ENCODE measurements at places on chromosomes 16 and 17.

GRCh38 chr16:19389246-19389645, 28.4 kb upstream of the TMC5 start:
- DNase-seq: peak; percentile 67

GRCh38 chr17:42475121-42475520, 16.4 kb downstream of the ATP6V0A1 start:
- DNase-seq: no peak

GRCh38 chr17:74235911-74236371, 22.6 kb downstream of the TTYH2 start:
- DNase-seq: no peak

GRCh38 chr16:67967183-67967957, 1.1 kb downstream of the SLC12A4 start:
- peak; percentile 50 for DNase-seq

DNA sequence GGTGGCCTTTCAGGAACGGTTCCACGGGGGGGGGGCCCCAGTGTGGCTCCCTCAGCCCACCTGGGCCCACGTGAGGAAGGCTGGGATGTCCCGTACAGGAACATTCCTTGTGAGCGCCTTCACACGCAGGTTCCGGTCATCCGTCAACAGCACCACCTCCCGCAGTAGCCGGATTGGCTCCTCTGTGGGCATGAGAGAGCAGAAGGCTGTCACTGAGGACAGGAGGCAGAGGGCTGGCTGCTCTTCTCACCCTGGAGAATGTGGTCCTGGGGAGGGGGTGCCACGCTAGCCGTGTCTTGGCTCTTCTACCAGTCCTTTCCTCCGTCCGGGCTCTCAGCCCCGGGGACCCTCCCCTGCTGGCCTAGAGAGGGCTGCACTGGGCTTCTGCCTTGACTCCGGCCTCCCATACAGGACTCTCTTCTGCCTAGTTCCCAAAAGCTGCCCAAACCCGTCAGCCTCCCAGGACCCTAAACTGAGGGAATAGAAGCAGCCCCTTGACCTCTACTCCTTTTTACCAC, 6.6 kb downstream of the HIC1 start:
- no peak for DNase-seq

DNA sequence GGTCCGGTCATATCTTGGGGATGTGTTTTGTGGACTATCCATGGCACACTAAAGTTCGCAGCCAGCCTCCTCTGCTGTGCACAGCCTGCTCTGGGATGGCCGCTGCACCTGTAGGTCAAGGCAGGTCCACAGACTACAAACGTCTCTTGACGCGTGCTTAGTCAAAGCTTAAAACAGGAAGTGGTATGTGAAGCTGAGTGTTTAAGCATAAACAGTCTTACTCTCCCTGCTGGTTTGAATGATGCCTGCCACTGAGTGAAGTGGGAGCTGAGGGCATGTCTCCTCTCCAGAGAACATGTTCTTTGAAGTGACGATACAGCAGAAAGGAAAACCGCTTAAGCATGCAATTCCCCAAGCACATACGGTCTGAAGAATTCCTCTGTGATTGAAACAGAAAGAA, 365.6 kb downstream of the SLC39A11 start:
- peak; percentile 67 for DNase-seq

GRCh38 chr16:62036802-62037135, 531 bp upstream of the CDH8 start:
- DNase-seq: no peak

DNA sequence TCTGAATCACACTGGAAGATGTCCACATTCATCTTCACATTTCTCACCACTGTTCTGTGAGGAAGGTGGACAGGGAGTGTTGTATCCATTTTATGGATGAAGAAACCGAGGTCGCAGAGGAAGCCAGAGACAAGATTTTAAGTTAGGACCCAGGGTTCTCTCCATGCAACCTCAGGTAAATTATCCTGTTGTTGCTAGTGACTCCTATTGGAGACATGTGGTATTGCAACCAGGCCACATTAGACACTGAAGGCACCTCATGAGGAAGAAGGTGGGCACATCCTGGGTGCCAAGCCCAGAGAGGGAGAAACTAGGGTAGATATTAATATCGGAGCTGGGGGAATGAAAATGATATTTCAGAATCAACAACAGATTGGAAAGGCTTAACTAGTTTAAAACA, 8.5 kb upstream of the WNT9B start:
- no peak for DNase-seq

- DNase-seq: no peak
These were observed 1.6 kb upstream of the DOC2B start for GRCh38 chr17:183021-183420.

DNA sequence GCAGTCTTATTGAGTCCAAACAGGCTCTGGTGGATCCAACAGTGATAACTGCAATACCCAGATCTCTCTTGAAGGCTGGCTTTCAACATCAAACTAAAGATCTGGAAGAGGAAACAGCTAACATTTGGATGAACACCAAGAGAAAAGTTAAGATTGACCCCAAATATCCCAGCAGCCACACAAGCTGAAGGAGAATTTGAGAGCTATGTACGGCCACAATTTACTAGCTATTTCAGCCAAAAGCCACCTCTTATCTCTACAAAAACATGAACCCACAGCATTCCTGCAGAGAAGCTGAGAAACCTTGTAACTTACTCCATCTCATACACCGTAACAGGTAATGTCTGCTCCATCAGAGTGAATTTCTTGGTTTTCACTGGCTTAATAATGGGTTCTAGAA, 14.3 kb downstream of the EFTUD2 start:
- DNase-seq: no peak

DNA sequence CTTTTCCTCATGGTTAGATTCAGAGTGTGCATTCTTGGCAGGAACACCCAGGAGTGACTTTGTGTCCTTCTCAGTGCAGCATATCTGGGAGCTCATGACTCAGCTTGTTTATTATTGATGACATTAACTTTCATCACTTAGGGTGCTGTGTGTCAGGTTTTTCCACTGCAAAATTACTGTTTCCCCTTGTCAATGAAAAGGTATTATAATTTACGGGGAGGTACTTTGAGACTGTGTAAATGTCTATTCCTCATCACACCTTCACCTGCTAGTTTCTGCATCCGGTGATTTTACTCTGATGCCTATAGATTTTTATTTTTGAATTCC, 50.5 kb downstream of the WWP2 start:
- DNase-seq: no peak

GRCh38 chr16:1597154-1597553, 14.7 kb downstream of the IFT140 start:
- DNase-seq: no peak

GRCh38 chr17:58352596-58353388, 791 bp upstream of the SUPT4H1 start:
- peak; percentile 66 for DNase-seq

- DNase-seq: no peak
These were observed 25.0 kb downstream of the CBFA2T3 start for GRCh38 chr16:88951989-88952388.

DNA sequence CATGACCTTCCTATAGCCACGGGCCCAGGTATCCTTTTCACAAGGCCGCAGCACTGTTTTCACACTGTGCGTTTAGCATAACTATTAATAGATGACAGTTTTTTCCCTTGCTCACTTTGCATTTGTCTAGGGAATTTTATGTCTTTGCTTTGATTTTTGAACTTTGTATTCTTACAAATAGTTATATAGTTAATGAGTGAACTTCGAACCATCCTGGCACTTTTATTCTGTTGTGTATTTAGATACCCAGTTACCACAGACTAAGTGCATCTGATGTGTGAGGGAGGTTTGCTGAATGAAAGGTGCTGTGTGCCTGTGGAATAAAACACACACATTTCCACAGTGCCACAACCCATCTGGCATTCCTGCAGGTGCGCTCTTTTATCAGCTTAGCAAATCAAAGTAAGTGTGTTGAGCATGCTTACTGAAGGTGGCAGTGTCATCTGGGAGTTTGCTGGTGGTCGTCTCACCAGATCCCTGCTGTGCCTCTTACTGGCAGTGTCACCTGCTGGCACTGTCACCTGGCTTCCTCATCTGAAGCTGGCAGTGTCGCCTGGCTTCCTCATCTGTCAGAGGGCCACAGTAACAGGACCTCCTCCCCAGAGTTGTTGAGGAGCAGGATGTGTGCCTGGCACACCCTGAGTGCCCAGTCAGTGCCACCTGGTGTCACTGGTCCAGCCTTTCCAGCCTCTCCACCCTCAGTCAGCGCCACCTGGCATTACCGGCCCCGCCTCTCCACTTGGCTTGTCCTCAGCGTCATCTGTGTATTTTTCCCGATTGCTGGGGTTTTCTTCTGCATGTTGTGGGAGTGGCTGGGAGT, 37.6 kb downstream of the USP10 start:
- no peak for DNase-seq

GRCh38 chr17:50836826-50837225, 1.4 kb downstream of the WFIKKN2 start:
- DNase-seq: no peak

GRCh38 chr17:72422505-72423285, 301.9 kb downstream of the SOX9 start:
- DNase-seq: peak; percentile 48

DNA sequence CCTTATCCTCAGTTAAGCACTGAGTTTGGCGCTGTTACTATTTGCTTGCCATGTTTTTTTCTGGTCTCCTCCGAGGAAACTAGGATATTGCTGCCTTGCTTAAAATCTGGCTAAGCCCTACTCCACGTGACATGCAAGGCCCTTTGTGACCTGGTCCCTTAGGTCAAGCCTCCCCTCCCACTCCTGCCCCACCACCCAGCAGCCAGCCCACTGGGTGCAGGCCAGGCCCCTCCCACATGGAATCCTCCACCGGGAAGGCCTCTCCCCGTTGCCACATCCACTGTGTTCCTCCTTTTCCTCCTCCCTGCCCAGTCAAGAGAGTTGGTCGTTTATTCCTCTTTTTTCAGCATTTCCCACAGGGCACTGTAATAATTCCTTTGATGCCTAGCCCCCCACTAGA, 16.2 kb downstream of the PSMD3 start:
- no peak for DNase-seq

DNA sequence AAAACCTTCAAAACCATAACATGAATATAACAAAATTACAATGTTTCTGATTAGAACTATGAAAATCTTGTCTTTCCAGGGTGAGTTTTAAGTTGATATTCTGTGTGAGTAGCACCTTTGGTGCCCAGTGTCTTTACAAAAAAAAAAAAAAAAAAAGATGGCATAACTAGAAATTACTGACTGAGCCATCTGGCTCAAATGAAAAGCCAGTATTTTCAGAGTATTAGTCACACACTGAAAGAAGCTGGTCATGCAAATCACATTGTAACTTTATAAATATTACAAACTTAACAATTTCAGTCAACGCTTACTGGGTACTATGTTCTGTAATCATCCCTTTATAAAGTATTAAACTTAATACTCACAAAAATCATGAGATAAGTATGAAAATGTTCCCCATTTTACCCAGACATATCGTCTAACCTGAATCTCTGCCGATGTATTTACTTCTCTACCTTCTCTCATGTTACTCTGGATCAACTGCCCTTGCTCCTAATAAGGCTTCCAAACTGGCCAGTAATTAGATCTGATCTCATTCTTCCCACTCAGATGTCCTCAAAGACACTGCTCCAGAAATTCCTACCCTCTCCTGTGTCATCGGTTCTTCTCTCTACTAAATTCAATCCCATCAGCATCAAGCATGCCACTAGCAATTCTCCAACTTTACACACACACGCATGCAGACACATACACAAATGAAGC, 25.4 kb downstream of the UBE2G1 start:
- no peak for DNase-seq

- DNase-seq: no peak
These were observed 68.9 kb downstream of the NEUROD2 start for GRCh38 chr17:39538866-39539265.

DNA sequence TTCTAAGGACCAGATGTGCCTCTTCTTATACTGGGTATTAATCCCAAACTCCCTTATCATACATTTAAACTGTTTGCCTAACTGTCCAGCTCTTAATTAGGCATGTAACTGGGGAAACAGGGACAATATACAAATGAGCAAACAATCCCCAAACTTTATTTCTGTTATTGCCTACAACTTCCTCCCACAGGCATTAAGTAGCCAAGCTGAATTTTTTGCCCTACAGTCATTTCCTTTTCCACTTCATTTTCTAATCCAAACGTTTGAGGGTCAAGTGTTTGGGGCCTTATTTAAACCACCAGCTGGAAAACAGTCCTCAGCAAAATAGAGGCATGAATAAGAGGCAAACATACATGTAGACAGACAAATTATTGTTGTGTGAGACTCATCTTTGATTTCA, 77.4 kb upstream of the CCL2 start:
- no peak for DNase-seq

- DNase-seq: no peak
These were observed 331.3 kb upstream of the EEF2KMT start for GRCh38 chr16:5428932-5429331.

GRCh38 chr16:74641969-74642368, 24.7 kb downstream of the RFWD3 start:
- no peak for DNase-seq

GRCh38 chr16:63703612-63704011, 1418.3 kb downstream of the CDH11 start:
- no peak for DNase-seq

DNA sequence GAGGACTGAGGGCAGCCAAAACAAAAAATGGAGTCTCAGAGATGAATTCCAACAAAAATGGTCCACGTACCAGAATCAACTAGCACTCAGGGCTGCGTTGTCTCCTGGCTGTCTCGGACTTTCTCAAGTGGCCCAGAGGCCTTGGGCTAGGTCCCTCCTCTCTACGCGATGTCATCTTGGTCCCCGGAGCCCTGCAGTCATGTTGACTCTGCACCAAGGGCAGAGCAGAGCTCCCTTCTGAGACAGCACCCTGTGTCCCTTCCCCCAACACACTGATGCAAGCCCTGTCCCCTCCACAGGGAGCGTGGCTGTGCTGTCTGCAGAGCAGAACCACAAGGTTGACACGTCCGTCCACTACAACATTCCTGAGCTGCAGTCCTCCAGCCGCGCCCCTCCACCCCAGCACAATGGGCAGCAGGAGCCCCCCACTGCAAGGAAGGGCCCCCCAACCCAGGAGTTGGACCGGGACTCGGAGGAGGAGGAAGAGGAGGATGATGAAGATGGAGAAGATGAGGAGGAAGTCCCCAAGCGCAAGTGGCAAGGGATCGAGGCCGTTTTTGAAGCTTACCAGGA, 20.8 kb downstream of the GINS2 start:
- DNase-seq: no peak

- no peak for DNase-seq
These were observed 253.2 kb downstream of the PRKCA start for GRCh38 chr17:66555605-66556004.

- DNase-seq: peak; percentile 82
These were observed 27.1 kb downstream of the GNPTG start for GRCh38 chr16:1378804-1379303.

Data from activated naive CD4-positive, alpha-beta T cell treated with anti-CD3 and anti-CD28 coated beads for 36 hours (primary cell).